Activated CD8-positive, alpha-beta memory T cell treated with anti-CD3 and anti-CD28 coated beads for 1 hour (primary cell): ENCODE measurements at places on chromosomes 5 and 9.

DNA sequence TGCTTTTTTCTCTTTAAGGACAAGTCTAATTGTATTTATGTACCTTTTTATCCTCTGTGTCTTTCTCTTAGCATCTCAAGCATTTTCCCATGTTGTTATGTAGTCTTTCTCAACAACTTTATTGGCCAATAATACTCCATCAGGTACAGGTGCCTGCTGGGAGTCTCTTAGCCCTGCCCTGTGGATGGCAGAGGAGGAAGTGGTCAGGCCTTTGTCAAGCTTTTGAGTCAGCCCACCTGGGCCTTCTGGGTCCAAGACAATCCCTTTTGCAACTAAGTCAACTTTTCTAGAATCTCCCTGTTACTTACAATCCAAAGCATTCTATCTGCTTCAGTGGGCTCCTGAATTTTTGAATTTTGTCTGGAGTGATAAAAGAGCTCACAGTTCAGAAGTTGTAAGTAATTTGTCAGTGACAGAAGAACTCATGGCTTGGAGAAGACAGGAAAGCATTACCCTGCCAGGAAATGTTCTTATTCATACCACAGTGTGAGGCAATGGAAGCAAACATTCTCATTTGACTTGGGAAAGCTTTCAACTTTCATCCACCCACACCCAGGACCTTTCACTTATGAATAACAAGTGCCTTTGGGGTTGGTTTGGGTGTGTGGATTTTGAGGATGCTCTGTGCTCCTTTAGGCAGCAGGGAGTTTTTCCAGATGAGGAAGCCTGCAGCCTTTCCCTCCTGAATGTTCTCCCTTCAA lies 200.0 kb upstream of the S1PR3 start:
- no peak for DNase-seq

- no peak for DNase-seq
Observed at GRCh38 chr5:114296191-114296590, 65.7 kb upstream of the KCNN2 start.

GRCh38 chr5:178499352-178499751 lies 90.8 kb downstream of the COL23A1 start:
- DNase-seq, result no peak

DNA sequence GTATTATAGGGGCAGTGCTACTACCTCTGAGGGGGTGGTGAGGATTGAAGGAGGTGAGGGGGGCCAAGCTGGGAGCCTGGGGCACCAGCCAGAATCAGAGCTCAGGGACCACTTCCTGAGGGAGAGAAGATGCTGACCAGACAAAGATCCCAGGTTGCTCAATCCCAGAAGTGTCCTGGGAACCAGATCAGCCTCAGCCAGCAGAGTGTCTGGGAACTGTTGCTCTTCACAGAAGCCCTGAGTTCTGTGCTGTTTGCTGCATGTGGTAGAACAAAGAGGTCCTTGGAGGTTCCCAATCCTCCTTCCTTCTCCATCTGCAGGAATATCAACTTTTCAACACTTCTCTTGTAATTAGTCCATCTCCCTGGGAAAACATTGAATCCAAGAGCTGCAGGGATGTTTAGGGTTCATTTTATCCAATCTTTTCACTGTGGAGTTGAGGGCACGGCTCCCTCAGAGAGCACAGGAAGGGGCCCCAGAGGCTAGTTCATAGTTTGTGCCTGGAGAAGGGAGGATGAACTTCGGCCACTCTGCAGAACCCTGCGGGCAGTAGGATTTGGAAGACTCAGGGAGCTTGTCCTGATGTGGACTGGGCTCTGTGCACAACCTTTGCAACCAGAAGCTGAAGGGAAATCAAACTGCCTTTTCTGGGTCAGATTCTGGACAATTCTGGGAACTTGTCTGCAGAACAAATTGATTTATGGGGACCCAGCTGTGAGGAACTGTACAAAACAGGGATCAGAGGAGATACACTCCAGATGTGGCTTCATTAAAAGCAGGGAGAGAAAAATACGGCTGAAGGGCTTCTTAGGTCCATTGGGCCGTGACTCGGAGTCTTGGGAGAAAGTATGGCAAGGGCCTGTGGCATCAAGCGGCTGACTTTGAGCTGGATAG lies 57.1 kb downstream of the GALNT12 start:
- no peak for DNase-seq

- no peak for DNase-seq
Observed at GRCh38 chr9:18698992-18699391, 225.0 kb downstream of the ADAMTSL1 start.

DNA sequence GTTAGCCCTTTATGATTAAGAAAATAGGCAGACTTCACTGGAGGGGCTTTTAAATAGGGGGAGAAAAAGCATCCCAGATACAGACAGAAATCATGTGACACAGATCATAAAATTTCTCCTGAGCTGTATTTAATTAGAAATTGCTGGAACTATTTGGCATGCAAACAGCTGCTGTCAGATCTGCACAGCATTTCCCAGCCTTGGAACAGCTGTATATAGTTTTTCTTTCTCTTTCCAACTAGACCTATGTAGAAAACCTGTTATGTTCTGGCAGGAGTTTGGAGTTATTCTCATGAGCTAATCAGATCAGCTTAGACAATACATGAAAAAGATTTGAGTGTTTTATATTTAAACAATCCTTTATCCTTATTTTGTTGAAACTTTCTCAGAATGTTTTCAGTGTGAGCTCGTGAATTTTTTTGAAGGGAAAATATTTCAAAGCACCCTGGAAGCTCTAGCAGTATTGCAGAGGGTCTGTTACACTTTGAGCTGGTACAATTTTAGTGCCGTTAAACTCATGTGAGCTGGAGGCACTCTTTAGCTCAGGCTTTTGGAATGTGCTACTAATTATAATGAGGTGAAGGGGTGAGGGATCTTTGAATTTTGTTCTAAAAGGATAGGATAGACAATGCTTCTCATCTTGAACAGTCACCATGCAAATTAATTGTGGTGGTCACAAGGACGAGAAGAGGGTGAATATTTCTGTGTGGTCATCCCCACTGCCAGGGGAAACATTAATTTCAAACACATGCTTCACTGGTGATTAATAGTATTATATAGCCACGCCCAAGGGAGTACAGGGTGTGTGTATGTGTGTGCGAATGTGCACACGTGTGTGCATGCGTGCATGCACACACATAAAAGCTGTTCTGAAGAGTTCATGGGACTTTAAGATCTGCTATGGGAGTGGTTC lies 239.4 kb upstream of the FBXL7 start:
- DNase-seq, result no peak

DNA sequence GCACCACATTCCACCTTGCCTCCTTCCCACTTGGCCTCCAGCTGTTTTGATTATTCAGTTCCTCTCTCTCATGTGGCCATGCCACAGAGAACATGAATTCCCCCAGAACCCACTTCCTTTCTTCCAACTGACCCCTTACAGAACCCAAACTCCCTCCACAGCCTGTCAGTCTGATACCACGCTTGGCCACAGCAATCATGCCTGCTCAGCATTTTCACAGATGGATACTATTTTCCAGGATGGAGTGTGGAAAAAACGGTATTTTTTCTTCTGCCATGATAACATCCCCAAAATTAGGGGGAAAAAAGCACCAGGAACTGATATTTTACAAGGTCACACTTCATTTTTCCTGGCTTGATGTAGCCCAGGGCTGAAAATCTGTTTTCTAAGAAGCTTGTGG lies 34.9 kb upstream of the SLIT3 start:
- DNase-seq, result no peak

DNA sequence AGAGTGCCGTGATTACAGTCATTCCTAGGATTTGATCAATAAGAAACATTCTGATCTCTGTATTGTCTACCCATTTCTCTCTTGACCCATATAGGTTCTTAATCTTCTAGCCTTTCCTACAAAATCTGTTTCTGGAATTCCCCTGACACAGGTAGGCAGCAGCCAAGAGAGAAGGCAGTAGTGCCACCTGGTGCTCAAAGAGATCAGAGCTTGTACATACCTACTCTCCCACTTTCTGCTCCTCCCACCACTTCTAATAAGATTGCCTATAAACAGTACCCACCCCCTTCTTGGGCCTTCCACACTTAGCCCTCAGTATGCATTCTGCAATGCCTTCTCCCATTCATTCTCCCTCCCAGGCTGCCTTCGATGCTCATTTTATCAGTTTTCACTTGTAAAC lies 117.4 kb upstream of the RORB start:
- no peak for DNase-seq

DNA sequence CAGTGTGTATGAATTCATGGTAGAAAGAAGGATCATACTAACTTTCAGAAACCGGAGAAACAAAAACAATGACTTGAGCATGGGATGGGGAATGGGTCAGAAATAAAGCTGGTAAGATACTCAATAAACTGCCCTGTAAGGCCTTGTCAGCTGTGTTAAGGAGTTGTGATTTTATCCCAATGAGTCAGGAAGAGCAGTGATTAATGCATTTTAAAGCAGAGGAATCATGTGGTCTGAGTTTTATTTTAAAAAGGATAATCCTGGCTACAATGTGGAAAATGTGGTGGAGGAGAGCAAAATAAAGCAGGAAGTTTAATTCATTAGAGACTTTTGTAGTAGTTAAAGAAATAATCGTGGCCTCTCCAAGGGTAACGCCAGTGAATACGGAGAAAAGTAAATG lies 28.7 kb downstream of the DHX29 start:
- DNase-seq, result no peak

DNA sequence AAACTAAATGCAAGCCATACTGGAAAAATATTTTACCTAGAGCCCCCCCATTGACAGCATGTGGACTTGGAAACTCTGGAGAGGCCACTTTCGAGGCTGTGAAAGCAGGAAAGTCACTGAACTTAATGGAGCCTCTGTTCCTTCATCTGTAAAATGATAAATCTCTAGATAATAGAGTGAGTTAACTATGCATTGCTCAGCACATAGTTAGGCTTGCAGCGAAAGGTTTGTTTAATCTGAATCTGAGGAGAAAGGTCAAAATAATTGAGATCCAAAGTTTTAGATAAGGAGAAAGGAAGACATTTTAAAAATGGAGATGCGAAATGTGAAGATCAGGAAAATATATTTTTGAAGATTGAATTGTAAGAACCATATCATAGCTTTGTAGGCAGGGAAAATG lies 4.6 kb downstream of the PCSK5 start:
- DNase-seq, result no peak

- DNase-seq, result no peak
Observed at GRCh38 chr9:83392228-83392627, 146.0 kb downstream of the FRMD3 start.

- no peak for DNase-seq
Observed at GRCh38 chr9:76521244-76521681, 62.3 kb downstream of the GCNT1 start.

GRCh38 chr5:132826424-132827082 lies 3.9 kb downstream of the SHROOM1 start:
- DNase-seq, result no peak

DNA sequence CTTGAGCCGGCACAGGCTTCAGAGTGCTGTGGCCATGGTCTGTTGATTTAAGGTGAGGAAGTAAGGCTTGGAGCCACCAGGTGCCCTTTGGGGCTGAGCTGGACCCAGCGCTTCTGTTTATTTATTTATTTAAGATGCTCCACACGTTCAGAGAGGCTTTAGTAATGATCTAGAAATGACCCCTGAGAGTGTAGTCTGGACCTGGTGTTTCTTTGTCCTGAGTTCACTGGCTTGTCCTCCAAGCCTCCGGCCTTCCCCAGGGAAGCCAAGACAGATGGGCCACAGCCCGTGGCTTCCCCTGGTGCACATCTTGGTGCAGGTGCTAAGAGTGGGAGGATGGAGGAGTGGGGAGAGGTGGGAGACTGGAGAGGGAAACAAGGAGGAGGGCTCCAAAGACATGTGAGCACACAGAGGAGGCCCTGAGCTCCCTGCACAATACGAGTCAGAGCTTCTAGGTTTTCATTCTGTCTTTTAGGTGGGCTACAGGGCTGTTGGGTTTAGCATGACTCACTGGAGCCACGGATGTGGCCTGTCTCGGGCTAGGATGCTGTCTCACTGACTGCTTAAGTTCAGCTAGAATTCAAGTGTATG lies 56.9 kb downstream of the AHRR start:
- no peak for DNase-seq

GRCh38 chr5:170427672-170428236 lies 38.6 kb upstream of the KCNMB1 start:
- DNase-seq, result no peak

DNA sequence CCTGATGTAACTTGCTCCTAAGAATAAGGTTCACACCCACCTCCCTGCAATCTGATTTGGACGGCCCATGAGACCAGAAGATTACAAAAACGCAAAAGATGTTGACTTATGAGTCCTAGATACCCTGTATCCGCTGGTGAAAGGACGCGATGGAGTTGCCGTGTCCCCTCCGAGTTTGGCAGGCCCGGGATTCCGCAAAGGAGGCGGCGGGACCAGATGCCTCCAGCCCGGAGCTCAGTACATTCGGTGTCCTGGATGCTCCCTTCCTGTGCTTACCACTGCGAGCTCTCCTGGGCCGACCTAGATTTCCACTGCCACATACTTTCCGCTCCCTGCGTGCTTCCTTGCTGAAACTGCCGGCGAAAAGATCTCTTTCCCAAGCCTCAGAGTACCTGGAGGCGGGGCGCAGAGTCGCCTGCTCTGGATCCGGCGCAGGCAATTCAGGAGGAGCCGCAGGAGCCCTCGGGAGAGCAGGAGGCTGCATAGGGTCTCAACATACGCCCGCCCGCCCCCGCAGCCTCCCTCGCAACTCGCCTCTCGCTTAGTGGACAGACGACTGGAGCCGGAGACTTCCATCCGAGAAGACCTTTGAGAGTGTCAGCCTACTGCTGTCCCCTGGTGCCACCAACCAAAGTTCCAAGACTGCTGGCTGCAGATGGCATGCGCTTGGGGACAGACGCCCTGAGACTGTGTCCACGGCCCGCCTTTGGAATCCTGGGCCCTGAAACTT lies 39.8 kb downstream of the ANXA2R start:
- no peak for DNase-seq

GRCh38 chr5:157273131-157273556 lies 7.2 kb downstream of the CYFIP2 start:
- DNase-seq, result no peak

- DNase-seq, result no peak
Observed at GRCh38 chr5:74651710-74652109, 11.2 kb upstream of the ENC1 start.

DNA sequence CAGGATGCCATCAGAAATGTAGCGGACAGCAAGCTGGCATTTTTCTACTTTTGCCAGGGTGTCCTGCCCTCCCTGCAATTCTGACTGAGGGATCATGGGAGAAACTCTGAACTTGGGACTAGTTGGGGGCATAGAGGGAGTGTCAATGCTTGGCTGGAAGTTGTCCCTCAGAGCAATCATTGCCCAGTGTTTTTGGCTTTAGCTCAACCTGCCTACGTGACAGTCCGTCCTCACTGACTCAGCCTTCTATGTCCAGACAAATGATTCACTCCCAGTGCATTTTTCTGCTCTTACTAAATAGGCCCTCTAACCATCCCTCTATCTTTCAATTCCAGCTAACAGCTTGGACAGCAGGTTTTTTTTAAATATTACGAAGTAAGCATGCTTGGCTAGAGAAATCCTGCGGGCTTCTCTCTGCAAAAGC lies 627.4 kb downstream of the TLR4 start:
- DNase-seq, result no peak

DNA sequence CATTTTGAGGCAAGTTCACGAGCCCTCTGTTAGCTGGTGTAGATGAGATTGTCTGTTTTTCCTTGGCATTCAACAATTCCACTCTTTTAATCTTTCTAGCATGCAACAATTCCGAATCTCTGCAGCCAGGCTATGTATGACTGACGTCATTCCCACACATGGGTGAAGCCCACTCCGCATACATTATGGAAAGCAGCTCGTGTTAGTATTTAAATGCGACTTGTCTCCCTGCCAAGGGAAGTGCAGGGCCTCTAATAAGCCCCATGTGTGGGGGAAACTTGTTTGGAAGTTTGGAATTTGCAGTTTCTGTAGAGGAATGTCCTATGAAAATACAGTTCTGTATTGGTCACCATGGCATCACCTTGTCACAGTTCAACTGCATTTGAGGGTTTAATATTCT lies 146.0 kb upstream of the FBXL7 start:
- DNase-seq, result no peak

- no peak for DNase-seq
Observed at GRCh38 chr9:38107405-38107804, 38.4 kb upstream of the SHB start.
